Urinary bladder (tissue), 4 donors: ENCODE measurements at places on chromosomes 12 and 14.

DNA sequence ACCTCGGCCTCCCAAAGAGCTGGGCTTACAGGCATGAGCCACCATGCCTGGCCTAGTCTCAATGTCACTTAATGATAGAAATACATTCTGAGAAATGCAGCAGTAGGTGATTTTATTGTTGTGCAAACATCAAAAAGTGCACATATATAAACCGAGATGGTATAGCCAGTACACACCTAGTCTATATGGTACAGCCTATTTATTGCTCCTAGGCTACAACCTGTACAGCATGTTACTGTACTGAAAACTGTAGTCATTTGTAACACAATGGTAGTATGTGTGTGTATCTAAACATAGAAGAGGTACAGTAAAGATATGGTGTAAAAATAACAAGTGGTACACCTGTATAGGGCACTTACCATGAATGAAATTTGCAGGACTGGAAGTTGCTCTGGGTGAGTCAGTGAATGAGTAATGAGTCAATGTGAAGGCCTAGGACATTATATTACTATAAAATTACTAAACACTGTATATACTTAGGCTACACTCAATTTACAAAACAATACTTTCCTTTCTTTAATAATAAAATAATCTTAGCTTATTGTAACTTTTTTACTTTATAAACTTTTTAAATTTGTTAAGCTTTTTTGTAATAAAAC, 166.7 kb upstream of the SYT1 start:
- no peak for DNase-seq

- peak; percentile 84 for DNase-seq
Observed at GRCh38 chr14:22848351-22849164, 12.2 kb downstream of the MMP14 start.

GRCh38 chr12:43208627-43209026, 343.4 kb downstream of the ADAMTS20 start:
- no peak for DNase-seq

- DNase-seq: no peak
Observed at GRCh38 chr12:11542599-11542998, 106.9 kb upstream of the ETV6 start.

DNA sequence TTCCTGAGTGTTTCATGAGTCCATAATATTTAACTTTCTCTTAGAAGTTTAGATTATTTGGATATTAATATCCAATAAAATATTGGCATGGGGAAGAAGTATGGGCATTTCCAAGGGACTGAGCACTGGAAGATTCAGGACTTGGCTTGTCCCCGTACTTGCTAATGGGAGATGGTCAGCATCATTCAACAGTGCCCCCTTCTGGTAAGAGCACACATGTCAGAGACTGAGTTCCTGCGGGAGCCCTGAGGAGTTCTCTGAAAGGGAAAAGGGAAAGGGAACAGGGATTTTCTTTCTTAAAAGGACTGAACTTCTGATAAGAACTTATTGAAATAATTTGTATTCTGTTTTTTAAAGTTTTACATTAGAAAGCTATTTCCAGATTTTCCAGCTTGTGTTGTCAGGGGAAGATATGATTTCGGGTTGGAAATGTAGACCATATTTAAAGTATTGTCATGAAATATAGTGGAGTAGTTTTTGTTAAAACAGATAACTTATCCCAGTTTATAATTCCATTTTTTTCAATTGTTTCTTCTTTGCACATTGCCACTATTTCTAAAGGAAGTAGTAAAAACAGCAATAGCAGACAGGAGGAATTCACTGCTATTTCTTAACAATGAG, 59.8 kb upstream of the C12orf71 start:
- DNase-seq: no peak

- DNase-seq: no peak
Observed at GRCh38 chr14:64541972-64542835, 1.7 kb downstream of the HSPA2 start.

- DNase-seq: no peak
Observed at GRCh38 chr12:107411792-107412535, 273.6 kb upstream of the PWP1 start.

DNA sequence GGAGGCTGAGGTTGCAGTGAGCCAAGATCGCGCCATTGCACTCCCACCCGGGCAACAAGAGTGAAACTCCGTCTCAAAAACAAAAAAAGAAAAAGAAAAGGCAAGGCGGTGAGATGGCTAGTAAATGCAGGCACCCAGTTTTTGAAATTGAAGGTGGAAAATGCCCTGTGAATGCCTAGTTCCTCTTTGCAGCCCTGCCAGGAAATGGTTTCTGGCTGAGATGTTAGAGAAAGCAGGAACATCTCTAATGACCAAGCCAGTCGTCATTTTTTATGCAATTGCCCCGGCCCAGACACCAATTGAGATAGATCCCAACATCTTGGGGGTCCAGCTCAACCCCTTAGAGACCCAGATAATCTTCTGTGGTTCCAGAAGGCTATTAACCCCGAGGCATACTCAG, 17.0 kb downstream of the SLC8A3 start:
- no peak for DNase-seq

- no peak for DNase-seq
Observed at GRCh38 chr12:106113824-106114446, 24.8 kb downstream of the NUAK1 start.

DNA sequence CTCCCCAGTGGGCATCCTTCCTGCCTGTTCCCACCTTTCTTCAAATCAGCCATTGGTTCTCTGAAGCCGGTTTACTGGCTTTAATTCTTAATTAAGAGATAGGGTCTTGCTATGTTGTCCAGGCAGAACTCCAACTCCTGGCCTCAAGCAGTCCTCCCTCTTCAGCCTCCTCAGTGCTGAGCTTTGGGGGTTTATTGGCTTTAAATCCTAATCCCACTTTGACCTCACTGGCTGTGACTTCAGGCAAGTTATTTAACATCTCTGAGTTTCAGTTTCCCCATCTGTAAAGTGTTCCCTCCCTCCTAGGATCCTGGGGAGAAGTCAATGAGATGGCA, 2.1 kb upstream of the TRMT61A start:
- no peak for DNase-seq

DNA sequence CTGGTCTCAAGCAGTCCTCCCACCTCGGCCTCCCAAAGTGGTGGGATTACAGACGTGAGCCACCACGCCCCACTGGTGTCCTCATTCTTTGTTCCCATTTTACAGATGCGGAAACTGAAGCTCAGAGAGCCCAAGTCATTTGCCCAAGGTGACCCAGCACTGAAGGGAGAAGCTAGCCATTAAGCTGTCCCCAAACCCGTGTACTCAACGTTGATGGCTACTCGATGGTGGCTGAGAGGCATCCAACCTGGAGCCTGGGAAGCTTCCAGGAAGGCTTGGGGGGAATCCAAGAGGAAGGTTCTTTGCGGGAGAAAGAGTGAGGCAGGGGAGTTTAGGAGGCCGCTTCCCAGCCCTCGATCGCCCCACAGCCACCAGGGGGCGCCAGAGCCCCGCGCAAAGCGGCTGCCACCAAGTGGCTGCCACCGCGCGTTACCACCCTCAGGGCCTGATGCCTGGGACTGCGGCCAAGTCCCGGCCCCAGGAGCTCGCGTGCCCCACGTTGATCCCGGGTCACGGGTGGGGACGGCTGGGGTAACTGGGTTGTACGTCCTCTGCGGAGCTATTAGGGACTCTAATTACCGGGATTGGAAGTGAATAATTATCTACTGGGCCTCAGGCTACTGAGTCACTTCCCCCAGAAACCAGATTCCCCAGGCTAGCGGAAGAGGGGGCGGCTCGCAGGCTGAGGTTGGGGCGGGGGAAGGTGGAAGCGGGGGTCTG, 8.8 kb upstream of the SH2B3 start:
- DNase-seq: no peak

DNA sequence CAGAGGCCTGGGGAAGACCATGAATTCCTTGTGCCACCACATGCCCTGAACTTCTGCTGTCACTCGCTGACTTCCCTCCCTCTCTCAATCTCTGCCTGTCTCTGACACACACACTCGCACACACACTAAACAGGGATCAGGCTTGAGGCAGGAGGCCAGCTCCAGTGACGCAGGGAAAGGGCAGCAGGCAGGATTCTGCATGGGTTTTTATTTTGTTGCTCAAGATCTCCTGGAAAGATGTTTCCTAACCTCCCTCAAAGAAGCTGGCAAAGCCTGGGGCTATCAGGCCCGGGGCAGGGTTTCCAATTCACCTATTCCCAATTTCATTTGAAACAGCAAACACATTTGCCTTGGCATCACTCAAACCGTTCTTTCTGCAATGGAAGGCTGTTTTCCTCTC, 27.7 kb upstream of the PEX5 start:
- no peak for DNase-seq

- no peak for DNase-seq
Observed at GRCh38 chr12:129873111-129873832, 30.6 kb downstream of the TMEM132D start.

- DNase-seq: no peak
Observed at GRCh38 chr12:129163461-129163860, 310.2 kb downstream of the GLT1D1 start.

GRCh38 chr12:97097734-97098133, 190.7 kb downstream of the NEDD1 start:
- DNase-seq: no peak

DNA sequence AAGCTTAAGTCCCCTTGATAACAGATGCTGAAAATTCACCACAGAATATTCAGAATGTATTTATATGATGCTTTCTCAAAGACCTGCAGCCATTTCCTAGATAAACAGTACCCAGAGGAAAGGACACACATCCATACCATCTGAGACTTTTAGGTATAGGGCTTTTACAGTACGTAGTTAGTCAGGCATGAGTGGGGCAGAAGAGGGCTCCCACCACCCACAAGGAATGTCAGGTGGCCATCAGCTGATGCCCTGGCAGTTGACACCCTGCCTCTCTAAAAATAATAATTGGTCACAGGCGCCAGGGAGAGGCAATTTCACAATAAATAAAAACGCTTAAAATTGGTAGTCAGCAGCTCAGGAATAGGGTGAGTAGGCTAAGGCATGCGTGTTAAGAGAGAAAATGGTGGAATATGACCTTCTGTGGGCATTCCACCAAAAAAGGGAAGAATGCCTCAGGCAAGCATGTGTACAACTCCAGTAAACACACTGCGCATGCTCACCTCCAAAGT, 7.8 kb upstream of the TAS2R46 start:
- no peak for DNase-seq

GRCh38 chr12:57576613-57577160, 14.3 kb upstream of the PIP4K2C start:
- DNase-seq: no peak

- DNase-seq: peak; percentile 15
Observed at GRCh38 chr12:7188562-7189397, 706 bp upstream of the PEX5 start.

DNA sequence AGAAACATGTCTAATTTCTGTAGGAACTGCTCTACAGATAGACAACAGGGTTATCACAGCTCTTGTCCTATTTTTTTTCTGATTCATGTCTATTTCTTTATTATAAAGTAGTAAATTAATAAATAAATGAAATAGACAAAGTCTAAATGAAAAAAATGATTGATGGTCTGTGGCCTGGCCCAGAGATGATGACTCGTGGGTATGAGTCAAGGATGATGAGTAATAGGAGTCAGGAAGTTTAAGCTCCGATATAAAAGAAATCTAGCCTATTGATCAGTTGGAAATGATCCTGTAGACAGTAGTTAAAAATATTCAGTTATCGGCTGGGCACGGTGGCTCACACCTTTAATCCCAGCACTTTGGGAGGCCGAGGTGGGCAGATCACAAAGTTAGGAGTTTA, 90.6 kb upstream of the RTL1 start:
- no peak for DNase-seq

DNA sequence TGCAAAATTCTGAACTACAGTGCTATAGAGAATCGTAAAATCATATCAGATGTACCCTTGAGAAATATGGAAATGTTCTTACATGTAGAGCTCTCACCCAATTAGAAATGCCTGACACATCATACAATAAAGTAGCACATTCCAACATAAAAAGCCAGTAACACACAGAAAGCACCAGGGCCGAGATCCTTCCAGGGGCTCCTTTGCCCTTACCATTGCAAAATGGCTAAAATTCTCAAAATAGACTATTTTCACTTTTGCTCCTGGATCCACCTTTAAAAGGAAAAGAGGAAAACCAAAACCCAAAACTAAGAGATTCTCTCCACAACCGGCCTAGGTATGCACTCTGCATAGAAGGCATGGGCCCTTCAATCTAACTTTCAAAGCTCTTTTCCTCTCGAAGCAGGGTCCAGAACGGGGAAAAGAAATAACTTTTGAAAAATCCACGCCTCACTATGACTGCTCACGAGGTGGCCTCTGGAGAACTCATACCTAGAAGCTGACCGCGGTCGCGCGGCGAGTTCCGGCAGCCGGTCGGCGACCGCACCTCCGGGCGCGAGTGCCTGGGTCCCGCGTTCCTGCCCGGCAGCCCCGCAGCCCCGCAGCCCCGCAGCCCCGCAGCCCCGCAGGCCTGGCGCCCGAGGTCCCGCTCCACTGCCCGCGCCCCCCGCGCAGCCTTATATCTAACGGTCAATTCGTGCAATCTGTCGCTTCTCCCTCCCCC, 2.7 kb downstream of the OTX2 start:
- no peak for DNase-seq

GRCh38 chr12:89472508-89472907, 52.1 kb downstream of the GALNT4 start:
- DNase-seq: no peak

DNA sequence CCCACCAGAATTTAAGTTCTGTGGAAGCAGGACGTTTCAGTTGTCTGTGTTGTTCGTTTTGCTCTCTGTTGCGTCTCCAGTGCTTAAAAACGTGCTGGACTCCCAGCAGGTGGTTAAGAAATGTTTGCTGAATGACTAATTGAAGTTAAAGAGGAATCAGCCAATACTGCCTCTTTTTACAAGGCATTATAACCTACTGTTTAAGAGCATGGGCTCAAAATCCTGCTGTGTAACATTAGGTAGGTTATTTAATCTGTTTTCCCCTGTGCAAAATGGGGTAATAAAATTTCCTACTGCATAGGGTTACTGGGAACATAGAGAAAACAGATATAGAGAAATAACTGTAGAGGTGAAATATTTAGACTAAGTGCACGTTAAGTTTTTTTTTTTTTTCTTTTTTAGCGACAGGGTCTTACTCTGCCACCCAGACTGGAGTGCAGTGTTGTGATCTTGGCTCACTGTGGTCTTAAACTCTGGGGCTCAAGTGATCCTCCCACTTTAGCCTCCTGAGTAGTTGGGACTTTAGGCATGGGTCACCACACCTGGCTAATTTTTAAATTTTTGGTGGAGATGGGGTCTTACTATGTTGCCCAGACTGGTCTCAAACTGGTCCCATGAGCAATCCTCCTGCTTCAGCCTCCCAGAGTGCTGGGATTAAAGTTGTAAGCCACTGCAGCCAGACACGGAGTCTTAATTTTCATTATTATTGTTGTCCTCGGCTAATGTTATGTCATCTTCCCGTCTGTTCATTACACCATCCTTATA, 139.4 kb upstream of the PRICKLE1 start:
- DNase-seq: no peak

GRCh38 chr12:13875744-13876143, 105.7 kb downstream of the GRIN2B start:
- no peak for DNase-seq

DNA sequence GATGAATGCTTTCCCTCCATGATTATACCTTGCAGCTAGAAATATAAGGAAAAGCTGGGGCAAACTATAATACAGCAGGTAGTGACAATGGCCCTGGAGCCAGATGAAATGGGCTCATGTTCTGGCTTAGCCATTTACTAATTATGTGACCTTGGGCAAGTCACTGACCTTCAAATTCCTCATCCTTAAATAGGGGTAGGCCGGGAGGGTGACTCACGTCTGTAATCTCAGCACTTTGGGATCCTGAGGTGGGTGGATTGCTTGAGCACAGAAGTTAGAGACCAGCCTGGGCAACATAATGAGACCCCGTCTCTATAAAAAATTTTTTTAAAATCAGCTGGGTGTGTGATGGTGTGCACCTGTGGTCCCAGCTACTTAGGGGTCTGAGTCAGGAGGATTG, 155.4 kb downstream of the C12orf75 start:
- DNase-seq: no peak

- no peak for DNase-seq
Observed at GRCh38 chr12:27185234-27186021, 58.7 kb upstream of the STK38L start.
